Heart left ventricle (tissue), 16 donors: ENCODE measurements at places on chromosomes 6 and 20. TPM values are rescaled to one million over a fixed set of nuclear protein-coding genes. Genes with fewer than 3 reads are reported as not detected.

- no peak overlapping the region for H3K27ac ChIP-seq
- no peaks in the 10 kb centered on the region for H3K36me3 ChIP-seq
- no peaks in the 10 kb centered on the region for H3K4me1 ChIP-seq
- no peak overlapping the region for H3K4me3 ChIP-seq
- no peak for DNase-seq
Measured at GRCh38 chr6:66245231-66245630, 538.2 kb upstream of the EYS start.

DNA sequence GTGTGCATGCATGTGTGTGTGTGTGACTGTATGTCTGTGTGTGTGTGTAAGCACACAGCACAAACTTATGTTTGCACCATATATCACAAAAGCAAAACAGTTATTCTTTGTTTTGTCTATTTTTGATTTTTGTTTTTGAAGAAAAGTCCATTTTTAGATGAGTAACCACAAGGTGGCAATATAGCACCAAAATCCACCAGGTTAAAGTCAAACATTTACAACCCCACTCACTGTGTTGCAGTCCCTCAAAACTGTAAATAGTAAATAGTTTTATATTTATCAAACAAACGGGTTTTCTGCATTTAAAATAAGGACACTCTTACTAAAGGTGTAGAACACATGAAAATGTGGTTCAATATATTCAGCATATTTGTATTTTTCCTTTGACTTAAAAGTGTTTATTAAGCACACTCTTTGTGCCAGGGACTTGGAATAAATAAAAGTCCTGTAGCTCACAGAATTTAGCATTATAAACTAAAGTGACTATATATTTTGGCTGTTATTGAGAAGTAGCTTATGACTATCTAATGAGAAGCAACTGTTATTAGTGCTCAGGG lies 118.5 kb downstream of the GFRAL start:
- no peaks in the 10 kb centered on the region for H3K4me1 ChIP-seq
- H3K27me3 ChIP-seq, result no peaks in the 10 kb centered on the region
- H3K36me3 ChIP-seq, result no peaks in the 10 kb centered on the region
- no peak overlapping the region for H3K4me3 ChIP-seq

DNA sequence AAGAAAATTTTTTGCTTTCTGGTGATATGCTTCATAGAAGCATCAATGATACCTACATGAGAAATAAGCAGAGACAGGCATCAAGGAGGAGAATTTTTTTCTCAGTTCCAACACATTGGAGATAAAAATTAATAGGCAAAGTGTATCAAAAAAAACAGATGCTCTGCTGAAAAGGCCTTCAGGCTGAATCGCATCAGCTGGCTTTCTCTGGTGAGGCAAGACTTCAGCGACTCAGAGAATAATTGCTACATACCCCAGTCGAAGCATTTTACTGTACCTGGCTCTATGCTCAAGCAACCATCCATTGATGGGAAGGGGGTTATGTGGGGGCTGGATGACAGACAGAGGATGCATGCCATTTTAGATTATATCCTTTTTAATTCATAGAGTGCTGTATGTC lies 415.1 kb downstream of the TFAP2A start:
- H3K4me1 ChIP-seq, result no peaks in the 10 kb centered on the region
- no peaks in the 10 kb centered on the region for H3K36me3 ChIP-seq
- H3K4me3 ChIP-seq, result no peak overlapping the region
- no peak for DNase-seq
- no peak overlapping the region for H3K27ac ChIP-seq

DNA sequence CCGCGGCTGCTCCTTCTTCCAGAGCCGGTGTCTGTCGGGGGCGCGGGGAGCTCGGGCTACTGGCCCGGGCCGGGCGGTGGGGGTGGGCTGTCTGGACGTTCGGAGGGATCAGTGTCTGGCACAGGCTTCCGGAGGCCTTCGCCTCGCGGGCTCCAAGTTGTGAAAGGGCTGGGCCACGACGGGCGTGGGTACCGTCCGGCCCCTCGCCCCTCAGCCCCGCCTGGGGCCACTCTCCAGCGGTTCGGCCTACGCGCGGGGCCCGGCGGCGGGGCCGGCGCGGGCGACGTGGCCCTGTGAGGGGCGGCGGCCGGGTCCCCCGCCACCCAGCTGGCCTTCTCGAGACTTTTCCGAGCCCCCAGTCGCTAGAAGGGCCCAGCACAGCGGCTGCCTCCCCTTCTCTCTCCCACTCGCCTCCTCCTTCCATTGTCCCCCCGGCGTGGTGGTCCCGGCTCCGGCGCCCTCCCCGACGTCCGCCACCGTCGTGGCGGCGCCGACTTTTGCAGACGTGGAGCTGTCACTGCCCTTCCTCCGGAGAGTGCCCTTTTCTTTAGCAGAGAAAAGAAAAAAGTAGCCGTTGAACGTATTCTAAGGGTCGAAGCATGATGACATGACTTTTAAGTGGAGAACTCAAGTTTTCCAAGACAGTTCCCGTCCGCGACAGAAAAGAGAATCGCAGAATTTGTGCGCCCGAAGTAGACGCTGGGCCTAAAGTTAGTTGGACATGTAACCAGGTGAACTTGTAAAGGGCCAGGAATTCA lies 571 bp downstream of the ITCH start:
- H3K27me3 ChIP-seq, result no peaks in the 10 kb centered on the region
- H3K4me1 ChIP-seq, result peaks cover 53% of the 10 kb centered on the region
- DNase-seq, result no peak
- H3K4me3 ChIP-seq, result peak overlapping the region; percentile 98
- H3K36me3 ChIP-seq, result no peaks in the 10 kb centered on the region

DNA sequence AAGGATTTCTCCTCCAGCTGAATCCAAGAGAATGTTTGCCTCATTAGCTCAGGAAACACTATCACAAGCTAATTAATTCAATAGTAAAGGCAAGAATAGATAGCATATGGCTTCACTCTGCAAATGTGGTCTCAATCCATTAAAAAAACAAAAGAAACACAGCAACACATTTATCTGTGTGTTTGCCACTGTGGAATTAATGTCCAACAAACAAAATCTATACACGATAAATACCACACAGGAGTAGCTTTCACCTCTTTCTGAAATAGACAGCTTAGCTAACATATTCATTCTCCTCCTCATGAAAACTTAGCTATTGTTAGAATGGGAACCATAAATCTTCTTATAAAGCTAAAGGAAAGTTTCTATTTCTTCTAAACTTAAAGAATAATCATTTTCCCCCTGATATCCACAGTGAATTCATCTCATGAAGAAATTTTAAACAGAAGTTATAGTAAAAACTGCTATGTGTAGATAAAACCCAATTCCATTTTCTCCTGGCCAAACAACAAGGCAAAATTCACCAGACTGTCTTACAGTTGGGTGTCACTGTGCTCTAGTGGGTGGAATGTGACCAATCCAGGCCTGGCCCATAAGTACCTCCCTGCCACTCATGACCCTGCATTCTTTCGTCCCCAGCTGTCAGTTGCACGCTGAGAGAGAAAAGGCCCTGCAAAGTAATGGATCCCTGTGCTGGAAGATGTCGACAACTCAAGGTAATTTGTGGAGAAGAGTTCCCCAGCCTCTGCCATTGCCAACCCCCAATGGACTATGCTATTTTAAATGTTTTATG lies 92.9 kb upstream of the NRSN1 start:
- DNase-seq, result no peak
- H3K4me3 ChIP-seq, result no peak overlapping the region
- no peaks in the 10 kb centered on the region for H3K4me1 ChIP-seq
- H3K27ac ChIP-seq, result no peak overlapping the region

DNA sequence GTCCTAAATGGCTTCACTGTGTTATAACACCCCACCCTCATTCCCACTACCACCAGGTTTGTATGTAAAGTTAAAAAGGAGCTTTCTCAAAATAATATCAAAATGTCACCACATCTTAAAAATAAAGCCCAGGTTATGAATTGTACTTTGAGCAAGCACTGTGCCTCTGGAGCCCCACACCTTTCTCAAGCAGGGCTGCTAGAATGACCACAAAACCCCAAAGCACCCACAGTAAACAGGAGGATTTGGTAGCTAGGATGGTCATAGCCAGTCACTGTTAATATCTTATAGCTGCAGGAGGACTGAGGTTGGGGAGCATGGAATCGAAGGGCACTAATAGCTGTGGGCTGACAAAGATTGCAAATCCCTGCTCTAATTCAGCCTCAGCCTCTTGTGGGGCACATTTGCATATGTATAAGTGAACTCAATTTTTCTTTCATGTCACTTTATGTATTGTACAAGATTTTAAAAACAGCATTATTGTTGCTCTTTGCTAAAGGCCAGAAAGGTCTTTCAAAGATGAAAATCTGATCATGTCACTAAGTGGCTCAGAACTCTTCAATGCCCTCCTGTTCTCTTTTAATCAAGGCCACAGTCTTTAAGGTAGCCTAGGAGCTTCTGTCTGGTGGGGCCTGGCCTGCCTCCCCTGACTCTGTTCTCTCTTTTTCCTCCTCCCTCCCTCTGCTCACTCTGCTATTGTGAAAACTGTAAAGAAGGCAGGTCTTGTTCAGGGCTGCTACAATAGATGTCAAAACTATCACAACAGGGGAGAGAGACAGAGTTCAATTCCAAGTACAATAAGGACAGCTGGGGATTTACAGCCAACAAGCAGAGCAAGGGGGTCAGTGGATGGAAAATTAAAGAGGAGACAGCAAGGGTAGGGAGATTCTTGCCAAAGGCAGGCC lies 101.6 kb downstream of the TMEM200A start:
- no peak overlapping the region for H3K27ac ChIP-seq
- no peaks in the 10 kb centered on the region for H3K27me3 ChIP-seq
- no peak overlapping the region for H3K4me3 ChIP-seq
- no peaks in the 10 kb centered on the region for H3K36me3 ChIP-seq
- no peaks in the 10 kb centered on the region for H3K4me1 ChIP-seq

DNA sequence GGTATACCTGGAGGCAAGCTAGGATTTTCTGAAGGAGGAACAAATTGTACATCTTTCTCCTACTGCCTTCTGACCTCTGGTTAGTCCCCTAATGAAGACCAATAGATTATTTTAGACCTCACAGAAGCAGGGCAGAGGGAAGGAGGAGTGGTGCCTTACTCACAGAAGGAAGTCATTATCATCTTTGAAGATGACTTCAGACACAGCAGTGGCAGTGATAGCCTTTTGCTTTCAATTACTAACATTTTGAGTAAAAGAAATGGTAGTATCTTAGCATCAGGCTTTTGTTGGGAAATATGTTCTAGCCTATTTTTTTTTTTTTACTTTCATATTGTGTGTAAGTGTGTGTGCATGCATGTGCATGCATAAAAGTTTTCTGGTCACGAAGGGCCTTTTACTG lies 164.2 kb upstream of the PLN start:
- H3K4me1 ChIP-seq, result no peaks in the 10 kb centered on the region
- no peaks in the 10 kb centered on the region for H3K36me3 ChIP-seq
- no peak overlapping the region for H3K27ac ChIP-seq

The DNMT3B gene
- 0.28 TPM for total RNA-seq
